ENCODE measurements at places on chromosomes 6 and 20.

DNA sequence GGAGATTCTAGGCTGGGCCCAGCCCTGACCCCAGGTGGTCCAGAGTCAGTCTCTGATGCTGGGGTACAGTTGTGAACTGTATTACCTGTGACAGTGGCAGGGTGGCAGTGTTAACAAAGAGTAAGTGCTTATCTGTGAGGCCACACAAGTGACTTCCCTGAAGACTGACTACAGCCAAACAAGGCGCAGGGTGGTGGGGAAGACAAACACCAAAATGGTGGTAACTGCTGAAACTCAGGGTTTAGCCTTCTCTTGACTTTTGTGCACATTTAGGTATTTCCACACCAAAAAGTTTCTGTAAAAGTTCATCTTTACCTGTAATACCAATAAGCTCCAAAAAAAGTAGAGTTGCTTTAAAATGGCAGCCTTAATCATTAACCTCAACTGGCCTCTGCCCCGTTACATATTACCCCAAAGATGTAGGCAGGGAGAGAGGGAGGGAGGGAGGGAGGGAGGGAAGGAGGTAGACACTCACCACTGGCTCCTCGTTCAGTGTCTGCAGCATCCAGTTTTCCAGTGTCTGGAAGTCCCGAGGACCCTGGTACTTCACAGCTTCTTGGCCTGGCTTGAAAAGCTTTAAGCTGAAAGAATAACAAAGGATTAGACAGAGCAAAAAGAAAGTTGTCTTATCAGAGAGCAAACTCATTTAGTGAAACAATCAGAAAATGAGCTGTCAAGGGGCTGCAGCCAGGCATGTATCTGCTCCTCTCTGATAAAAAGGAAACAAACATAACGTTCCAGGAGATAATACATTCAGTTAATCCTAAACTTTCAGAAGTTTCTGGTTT, 11.3 kb downstream of the TXNDC5 start:
- no peak for DNase-seq

DNA sequence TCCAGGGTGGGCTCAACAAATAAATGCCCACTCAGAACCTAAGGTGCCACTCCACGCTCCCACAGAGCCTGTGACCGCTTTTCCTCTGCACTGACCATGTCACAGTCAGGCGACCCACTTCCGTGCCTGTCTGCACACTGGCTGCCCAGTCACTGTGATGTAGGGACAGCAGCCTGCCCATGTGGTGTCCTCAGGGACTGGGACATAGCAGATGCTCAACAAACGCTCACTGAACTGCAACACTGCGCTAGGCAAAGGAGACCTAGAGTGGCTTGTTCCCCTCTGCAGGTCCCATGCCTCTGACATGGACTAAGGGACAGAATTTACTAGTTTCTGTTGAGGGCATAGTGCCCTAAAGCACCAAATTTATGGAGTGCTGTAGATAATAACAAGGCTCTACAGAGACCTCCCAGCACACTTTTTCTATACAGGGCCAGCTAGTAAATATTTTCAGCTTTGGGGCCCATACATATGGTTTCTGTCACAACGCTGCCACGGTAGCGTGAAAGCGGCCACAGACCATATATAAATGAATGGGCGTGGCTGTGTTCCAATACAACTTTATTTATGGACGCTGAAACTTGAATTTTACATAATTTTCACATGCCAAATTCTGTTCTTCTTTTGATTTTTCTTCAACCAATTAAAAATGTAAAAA, 57.8 kb upstream of the MRPS10 start:
- no peak for DNase-seq

DNA sequence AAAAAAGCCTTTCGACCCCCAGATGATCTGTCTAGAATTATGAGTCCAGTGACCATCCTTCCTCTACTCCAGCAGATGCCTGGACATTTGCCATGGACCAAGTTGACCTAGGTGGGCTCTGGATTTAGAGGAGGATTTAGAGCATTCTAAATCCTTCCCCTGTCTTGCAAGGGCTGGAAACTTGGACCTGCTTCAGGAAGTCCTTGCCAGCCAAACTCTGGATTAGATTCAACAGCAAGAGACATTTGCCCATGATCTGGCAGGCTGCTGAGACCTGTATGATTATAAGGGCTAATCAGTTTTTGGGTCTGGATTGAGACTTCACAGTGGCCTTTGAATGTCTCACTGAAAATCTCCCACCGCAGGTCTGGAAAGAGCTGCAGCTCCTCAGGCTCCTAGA, 13.1 kb upstream of the HDGFL1 start:
- DNase-seq, result no peak

GRCh38 chr6:125245523-125246264, 56.1 kb downstream of the HDDC2 start:
- DNase-seq, result no peak

- no peak for DNase-seq
These were observed 18.0 kb downstream of the TUBB2A start for GRCh38 chr6:3139090-3139903.

DNA sequence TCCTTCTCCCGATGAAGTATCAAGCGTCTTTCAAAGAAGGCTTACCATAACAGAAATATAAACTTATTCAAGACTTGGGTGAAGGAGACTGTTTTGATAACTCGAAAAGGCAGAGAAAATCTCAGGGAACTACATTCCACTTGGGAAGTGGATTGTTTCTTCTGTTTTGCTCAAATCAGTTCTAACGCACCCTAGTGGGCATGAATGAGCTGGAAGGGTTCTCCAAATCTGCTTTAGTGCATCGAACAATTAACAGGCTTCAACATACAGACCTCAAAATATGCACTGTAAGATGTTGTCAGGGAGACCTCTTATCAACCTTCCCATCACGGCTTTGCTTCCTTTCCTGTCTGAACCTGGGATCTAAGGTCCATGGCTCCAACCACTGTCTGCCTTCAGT, 392.5 kb downstream of the CD83 start:
- DNase-seq, result no peak

- no peak for DNase-seq
These were observed 190.8 kb downstream of the EPM2A start for GRCh38 chr6:145544514-145544913.

- DNase-seq, result no peak
These were observed 34.2 kb upstream of the B4GALT5 start for GRCh38 chr20:49747707-49748524.

- no peak for DNase-seq
These were observed 72.7 kb downstream of the CCDC170 start for GRCh38 chr6:151566557-151566956.

DNA sequence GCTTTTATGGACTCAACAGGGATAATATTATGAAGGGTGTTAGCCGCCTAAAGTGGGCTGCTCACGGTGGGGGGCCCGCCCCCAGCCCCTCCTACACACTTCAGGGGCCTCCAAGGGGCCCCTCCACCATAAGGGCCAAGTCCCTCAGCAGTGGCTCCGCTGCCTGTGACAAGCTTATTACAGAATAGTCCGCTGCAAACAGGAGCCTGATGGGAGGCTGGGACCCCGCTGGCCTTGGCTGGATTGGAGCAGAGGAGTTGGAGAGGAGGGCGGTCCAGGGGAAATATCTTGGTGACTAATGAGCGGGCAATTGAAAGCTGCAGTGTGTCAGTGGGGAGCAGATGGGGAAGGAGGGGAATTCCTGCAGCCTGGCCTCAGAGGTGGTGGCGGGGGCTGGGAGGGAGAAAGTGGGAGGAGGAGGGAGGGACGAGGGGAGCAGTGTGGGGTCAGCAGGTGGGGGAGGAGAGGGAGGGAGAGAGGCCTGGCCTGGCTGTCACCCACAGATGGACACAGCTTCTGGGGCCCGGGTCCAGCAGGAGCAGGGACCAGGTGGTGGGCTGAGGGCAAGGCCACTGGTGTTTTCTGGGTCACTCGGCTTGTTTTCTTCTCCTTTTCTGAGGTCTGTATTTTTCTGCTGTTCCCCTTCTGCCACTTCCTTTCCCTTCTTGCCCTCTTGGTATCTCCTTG, 57.6 kb upstream of the FOXP4 start:
- DNase-seq, result no peak

DNA sequence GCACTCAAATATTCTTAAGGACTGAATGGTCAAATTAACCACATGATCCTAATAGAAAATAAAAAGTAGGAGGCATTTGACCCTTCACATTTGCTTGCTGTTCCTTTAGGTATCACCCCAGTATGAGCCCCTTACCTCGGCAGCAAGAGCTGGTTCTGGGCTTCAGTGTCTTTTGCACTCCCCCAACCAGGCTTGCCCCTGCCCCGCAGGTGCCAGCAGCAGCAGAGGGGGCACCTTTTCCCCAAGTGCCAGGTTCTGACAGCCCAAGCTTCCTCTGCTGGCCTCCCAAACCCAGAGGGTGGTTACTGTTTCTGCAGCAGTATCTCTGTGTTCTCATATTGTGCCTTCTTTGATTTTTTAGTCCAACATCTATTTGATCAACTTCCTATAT, 23.2 kb downstream of the UBE2V1 start:
- DNase-seq, result no peak

GRCh38 chr6:16950825-16951495, 150.9 kb upstream of the STMND1 start:
- no peak for DNase-seq

GRCh38 chr20:54257071-54257816, 49.4 kb downstream of the PFDN4 start:
- no peak for DNase-seq

DNA sequence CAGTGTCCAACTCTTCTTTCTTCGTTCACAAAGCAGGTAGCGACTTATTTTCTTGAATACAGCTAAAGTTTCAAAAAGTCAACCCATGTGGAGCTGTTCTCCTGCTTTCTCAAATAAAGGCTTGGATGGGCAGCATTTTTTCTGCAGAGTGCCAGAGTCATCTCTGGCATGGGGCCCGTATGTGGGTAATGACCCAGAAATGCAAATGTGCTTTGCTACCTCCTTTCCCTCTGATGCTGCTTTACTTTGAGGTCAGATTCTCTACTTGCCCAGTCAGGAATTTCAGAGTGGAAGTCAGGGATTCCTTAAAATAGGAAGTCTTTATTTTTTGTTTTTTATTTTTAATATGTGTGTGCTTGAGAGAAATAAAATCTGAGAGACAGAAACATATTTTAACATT, 4.9 kb downstream of the NKAIN2 start:
- no peak for DNase-seq

DNA sequence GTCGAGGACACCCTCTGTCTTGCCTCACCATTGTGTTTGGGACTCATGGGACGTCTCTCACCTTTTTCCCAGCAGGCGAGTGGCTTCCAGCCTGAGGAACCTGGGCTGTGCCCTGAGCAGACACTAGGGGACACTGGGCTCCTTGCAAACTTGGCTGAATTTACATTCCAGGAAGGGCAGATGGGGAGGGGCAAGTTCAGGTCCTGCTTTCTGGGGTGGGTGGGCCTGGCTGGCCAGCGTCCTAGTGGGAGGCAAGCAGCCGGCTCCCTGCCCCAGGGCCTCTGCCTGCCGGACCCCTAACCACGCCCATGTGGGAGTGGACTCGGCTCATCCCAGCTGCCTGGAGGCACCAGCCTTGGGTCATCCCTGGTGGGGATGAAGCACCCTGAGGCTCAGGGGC, 48.2 kb upstream of the MLN start:
- no peak for DNase-seq

GRCh38 chr6:112027942-112028674, 25.8 kb upstream of the CCN6 start:
- DNase-seq, result no peak

DNA sequence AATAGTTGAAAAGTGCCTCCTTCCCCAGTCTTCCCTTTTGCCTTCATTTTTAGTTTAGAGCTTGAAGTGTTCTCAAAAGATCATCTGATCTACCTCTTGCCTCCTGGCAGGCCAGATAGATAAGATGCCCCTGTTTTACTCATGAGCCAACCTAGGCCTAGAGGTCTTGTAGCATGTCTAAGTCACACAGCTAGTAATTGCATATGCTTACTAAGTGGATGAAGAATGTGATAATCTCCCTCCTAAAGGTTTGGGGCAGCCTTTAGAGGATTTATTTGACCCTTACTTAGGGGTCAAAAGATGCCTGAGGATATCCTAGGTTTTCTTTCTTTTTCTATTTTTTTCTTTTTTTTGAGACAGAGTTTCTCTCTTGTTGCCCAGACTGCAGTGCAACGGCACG, 2.1 kb downstream of the C6orf141 start:
- no peak for DNase-seq

- DNase-seq, result no peak
These were observed 278.2 kb downstream of the TFAP2A start for GRCh38 chr6:10136636-10137035.

DNA sequence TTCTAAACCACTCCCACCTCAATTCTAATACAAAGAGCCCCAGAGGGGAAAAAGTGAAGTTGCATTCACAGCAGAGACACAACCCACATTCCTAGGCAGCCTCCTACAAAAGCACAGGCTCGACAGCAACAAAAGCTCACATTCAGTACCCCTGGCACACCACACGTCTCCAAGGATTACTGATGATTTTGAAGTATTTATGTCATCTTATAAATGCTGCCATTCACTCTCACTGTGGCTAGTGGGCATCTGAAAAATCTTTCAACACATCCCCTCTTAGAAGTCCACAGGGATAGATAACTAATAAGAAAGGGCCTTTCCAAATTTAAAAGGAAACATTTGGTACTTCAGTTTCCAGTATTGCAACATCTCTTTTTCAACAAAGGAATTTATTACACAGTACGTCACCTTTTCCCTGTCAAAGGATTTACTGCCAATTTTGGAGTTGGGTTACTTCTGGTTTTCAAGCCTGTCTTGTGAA, 146.7 kb downstream of the TASP1 start:
- no peak for DNase-seq

- DNase-seq, result no peak
These were observed 202.4 kb downstream of the SAMD5 start for GRCh38 chr6:147710890-147711289.

GRCh38 chr6:89209457-89209856, 7.7 kb downstream of the GABRR1 start:
- DNase-seq, result peak; percentile 39

GRCh38 chr6:33589731-33590530, 9.9 kb upstream of the BAK1 start:
- DNase-seq, result peak; percentile 36

DNA sequence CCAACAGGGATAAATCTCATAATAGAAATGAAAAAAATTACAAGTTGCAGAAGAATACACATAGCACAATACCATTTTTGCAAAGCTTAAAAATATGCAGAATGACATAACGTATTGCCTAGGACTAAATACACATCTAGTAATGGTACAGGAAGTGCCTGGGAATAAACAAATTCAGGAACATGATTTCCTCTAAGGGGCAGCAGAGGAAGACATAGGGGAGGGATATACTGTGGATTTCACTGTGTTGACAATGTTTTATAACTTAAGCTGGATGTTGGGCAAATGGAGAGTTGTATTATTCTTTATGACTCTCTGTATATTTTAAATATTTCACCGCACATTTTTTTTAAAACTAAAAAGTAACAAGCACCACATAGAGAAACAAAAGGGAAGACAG, 5.6 kb upstream of the GLO1 start:
- DNase-seq, result no peak

DNA sequence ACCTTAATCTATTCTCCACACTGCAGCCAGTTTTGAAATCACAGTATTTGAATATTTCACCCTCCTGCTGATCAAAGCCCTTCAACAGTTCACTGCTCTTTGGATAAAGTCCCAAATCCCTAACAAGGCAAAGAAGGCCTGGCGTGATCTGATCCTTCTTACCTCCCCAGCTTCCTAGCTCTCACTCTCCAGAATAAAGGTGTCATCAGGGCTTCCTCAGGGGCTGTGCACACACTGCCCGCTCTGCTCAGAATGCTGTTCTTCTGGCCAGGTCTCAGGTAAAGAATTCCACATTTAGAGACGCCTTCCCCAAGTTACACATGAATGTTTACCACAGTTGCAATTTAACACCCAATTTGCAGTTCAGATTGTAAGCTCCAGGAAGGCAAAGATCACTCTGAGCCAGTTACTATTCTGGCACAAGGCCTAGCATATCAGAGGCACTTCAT, 58.9 kb upstream of the MCM9 start:
- DNase-seq, result no peak

Data from stimulated activated effector memory CD8-positive, alpha-beta T cell treated with anti-CD3 and anti-CD28 coated beads, Interleukin-12 subunit alpha, Interleukin-12 subunit beta, amount 100 ng/mL, for 72 hours (primary cell).